ENCODE measurements at places on chromosomes 12 and 14.
A peak's percentile ranks its signal among the peaks of the same experiment; 100 is the strongest.

DNA sequence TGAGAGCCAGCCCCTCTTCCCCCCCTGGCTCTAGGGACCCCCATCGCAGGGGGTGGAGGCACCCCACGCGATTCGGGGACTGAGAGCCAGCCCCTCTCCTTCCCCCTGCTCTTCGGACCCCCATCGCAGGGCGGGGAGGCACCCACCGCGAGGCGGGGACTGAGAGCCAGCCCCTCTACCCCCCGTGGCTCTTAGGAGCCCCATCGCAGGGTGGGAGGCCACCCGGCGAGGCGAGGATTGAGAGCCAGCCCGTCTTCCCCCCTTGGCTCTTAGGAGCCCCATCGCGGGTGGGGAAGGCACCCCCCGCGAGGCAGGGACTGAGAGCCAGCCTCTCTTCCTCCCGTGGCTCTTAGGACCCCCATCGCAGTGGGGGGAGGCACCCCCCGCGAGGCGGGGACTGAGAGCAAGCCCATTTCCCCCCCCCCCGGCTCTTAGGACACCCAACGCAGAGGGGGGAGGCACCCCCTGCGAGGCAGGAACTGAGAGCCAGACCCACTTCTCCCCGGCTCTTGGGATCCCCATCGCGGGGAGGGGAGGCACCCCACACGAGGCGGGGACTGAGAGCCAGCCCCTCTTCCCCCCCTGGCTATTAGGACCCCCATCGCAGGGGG is 45.6 kb downstream of the DDX11 start:
- no peak for DNase-seq

DNA sequence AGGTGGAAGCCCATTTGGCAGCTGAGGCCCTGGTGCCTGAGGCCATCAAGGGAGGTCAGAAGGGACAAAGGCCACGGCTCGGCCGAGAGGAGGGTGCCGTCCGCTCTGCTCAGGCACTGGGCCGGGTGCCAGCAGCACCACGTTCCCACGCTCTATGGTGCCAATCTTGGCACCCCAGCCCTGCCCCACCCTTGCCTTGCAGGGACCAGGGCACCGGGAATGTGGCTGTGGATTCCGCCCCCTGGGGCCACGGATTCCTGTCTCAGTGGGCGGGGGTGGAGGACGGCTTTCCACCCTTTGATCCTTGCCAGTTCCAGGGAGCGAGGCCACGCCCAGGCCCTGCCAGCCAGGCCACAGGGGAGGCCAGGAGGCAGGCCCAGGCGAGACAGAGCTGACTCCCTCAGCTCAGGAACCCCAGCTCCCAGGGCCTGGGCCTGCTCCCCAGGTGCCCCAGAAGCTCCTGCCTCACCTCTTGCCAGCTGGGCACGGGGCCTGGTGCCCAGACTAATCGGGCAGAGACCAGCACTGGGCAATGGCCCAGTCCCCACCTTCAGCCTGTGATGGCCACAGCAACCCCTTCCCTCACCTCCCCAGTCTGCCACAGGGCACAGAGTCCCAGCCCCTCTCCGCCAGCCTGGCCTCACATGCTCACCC is 26.4 kb upstream of the GPR132 start:
- DNase-seq, result no peak

GRCh38 chr12:83179999-83180398 is 493.3 kb downstream of the TMTC2 start:
- DNase-seq, result no peak

GRCh38 chr12:81257947-81258551 is 180.2 kb downstream of the ACSS3 start:
- peak; percentile 21 for DNase-seq

DNA sequence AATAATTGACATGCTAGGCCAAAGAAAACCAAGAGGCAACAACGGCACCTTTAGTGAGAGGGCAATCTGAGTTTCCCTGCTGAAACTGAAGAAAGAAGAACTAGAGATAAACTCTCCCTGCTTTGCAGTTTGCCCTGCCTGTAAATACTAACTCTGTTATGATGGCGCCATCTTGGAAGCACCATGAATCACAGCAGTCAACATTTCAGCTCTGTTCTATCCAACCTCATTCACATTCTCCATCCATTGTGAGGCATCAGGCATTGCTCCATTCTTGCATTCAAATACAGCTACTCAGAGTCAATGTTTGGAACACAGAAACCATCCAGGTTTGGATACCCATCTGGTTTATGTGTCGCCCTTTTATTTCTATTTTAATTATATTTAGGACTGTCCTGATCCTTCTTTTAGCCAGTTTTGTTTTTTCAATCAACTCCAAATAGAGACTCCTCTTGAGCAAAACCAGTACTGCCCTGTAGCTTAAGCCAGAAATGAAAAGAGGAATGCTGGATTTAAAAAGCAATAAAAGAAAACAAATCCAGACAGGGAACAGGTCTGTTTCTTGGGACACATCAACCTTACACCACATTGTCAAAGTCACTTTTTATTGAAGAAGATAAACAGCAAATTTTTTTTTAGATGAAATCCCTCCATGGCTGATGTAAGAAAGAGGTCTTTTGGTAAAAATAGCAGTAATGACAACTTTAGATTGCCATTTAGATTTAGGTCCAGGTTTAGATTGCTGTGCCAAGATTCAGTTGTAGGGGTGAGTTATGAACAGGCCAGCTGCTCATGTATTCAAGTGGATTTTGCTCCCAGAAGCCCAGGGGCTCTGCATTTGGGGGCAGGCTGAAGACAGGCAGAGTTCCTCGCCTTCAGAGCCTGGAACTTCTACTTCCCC is 33.3 kb upstream of the PPM1A start:
- no peak for DNase-seq

- peak; percentile 44 for DNase-seq
Measured at GRCh38 chr14:41609704-41610183, 3.1 kb downstream of the LRFN5 start.

DNA sequence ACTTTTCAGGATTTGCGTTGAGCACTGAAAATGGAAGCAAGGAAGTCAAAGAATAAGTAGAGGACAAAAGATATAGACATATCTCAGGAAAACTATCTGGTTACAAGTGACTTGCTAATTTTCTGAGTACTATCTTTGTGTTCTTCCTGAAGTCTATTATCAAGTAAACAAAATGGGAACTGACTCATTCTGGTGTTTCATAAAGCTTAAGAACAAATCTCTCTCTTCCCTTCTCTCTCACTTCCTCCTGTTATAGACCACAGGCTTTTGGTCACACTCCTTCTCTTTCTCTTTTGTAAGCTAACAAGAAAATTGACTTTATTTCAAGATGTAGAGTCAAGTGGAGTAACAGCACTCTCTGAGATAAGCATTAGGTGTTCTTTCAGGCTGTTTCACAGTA is 406.6 kb upstream of the SYT1 start:
- no peak for DNase-seq

DNA sequence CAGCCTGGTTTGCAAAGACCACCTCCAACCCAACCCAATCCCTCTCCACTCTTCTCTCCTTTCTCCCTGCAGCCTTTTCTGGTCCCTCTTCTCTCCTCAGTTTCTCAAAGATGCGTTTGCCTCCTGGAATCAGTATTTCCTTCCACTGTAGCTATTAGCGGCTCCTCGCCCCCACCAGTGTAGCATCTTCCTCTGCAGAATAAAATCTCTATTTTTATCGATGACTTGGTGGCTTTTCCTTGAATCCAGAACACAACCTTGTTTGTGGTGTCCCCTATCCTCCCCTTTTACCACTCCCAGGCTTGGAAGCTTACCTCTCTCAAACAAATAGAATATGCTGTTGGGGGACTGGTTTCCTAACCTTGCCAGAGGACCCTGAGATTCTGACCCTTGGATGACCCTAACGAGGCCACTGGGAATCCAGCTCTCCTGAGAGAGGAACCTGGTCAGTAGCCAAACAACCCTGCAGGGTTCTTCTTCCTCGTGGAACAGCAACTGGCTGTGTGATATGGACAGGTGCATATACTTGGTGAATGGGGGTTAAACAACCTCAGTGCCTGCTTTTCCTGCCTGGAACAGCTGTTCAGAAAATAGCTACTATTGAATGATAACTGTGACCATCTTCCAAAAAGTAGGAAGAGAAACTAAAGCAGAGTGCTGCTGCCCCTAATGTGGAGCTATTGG is 4.4 kb downstream of the WNT1 start:
- no peak for DNase-seq

DNA sequence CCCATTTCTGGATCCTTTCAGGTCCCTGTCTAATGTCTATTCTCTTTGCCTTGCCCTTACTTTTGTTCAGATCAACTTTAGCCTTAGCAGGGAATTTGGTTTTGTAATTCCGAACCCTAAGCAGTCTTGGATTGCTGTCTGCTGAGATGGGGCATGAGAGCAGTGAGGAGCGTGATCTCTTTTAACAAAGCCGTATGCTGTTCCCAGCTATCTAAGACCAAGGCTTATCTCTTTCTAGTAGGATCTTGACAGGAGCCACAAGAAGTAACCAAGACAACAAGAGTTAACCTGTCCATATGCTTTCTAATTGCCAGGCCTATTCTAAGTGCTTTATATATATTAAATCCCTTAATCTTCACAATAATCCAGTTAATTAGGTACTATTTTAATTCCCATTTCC is 4.5 kb upstream of the DHRS7 start:
- DNase-seq, result no peak

GRCh38 chr12:3084742-3085141 is 7.6 kb downstream of the TSPAN9 start:
- DNase-seq, result no peak

- no peak for DNase-seq
Measured at GRCh38 chr12:113796066-113796827, 169.9 kb downstream of the RBM19 start.

DNA sequence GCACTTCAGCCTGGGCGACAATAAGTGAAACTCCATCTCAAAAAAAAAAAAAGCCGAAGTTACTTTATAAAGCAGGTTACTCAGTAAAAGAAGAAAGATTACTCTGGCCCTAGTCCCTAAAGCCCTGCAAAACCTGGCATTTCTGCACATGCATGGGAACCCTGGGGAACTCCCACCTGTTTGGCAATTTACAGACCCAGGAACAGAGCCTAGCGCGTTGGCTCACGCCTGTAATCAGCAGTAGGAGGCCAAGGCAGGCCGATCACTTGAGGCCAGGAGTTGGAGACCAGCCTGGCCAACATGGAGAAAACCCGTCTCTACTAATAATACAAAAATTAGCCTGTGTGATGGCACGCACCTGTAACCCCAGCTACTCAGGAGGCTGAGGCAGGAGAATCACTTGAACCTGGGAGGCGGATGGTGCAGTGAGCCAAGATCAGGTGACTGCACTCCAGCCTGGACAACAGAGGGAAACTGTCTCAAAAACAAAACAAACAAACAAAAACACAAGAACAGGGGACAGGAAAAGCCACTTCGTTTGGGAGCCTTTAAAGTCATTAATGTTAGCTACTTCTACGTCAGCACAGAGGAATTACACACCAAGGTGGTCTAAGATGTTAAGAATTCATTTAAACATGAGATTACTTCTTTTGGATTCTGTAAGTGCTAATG is 34.1 kb upstream of the SPTSSA start:
- no peak for DNase-seq

- no peak for DNase-seq
Measured at GRCh38 chr12:83823386-83824045, 1089.1 kb downstream of the SLC6A15 start.

DNA sequence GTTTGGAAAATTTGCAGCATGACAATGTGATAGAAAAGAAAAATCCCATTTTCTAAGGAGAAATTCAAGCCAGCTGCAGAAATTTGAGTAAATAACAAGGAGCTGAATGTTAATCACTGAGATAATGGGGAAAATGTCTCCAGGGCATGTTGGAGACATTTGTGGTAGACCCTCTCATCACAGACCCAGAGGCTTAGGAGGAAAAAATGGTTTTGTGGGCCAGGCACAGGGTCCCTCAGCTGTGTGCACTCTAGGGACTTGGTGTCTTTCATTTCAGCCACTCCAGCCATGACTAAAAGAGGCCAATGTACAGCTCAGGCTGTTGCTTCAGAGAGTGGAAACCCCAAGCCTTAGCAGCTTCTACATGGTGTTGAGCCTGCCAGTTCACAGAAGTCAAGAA is 111.4 kb upstream of the SYT10 start:
- no peak for DNase-seq

- no peak for DNase-seq
Measured at GRCh38 chr12:92273076-92273475, 127.4 kb upstream of the BTG1 start.

DNA sequence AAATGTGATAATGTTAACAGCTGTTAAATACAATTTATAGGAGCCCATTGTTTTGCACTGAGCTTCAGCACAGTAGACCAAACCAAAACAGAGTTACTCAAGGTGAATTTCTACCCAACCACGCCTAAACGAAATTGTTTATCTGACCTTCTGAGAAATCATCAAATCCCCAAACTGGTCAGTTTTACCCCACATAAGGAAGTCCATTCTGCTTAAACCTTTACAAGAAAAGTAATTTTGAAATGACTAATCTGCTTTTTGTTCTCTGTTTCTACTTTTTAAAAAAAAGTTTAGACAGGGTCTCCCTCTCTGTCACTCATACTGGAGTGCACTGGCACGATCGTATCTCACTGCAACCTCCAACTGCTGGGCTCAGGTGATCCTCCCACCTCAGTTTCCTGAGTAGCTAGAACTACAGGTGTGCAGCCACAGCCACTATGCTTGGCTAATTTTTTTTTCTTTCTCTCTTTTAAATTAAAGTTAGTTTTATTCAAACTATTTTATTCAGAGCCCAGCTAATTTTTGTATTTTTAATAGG is 1.4 kb upstream of the RNF10 start:
- DNase-seq, result no peak

- no peak for DNase-seq
Measured at GRCh38 chr12:26058308-26058707, 66.5 kb downstream of the BHLHE41 start.

DNA sequence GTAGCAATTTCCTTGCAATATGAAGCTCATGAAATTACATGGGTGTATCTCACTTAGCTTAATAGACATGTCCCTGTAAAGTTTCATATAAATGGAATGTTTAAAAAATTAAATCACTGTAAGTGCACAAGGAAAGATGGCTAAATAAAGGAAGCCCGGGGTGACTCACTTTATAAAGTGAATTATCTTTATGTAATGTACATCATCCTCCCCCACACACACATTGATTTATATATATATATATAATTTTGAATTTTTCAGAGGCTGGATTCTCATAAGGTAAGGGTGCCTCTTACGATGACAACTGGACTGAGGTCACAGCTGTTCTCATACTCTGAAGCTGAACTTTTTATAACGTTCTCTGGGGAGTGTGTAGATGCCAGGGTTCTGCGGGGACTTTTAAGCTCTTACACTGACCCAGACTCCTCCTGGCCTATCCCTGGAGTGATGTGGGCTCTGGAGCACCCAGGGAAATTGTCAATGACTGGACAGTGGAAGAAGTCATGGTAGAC is 108.7 kb upstream of the HIF1A start:
- DNase-seq, result no peak

- no peak for DNase-seq
Measured at GRCh38 chr12:21566223-21566906, 38.3 kb downstream of the GYS2 start.

GRCh38 chr14:102909462-102909861 is 13.0 kb upstream of the AMN start:
- DNase-seq, result no peak

GRCh38 chr14:73785336-73785833 is 66.2 kb upstream of the PTGR2 start:
- no peak for DNase-seq

GRCh38 chr14:68807148-68807600 is 14.3 kb upstream of the ZFP36L1 start:
- DNase-seq, result no peak

Data from C1 segment of cervical spinal cord (tissue), 14 donors.